ENCODE measurements at places on chromosomes 2 and 18.

GRCh38 chr18:37666451-37666850, 100.9 kb upstream of the CELF4 start:
- DNase-seq = no peak

DNA sequence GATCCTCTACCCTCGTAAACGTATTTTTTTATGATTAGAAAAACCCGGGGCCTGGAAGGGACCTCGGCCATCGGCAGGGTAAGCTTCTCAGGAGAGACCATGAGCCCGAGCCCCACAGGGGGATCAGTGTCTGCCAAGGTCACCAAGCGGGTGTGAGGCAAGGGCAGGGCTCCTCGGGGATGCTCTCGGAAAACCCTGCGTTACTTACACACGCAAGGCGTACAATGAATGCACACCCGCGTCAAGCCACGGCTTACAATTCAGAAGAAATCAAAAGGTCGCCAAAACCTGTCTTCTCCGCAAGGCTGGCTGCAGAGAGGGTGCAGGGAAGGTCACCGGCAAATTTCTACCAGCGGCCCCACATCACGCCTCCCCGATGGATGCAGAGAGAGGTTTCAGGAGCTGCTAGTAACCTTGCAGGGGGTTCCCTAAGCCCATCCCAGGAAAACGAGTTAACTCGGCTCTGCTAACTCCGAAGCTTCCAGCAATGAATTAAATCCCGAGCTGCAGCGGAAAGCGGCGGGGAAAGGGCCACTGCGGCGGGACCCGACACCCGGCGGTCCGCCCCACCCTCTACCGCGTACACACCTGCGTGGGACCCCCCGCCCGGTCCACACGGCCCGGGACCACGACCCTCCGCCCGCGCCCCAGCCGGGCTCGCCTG, 638 bp downstream of the ST3GAL5 start:
- DNase-seq = peak; percentile 19

DNA sequence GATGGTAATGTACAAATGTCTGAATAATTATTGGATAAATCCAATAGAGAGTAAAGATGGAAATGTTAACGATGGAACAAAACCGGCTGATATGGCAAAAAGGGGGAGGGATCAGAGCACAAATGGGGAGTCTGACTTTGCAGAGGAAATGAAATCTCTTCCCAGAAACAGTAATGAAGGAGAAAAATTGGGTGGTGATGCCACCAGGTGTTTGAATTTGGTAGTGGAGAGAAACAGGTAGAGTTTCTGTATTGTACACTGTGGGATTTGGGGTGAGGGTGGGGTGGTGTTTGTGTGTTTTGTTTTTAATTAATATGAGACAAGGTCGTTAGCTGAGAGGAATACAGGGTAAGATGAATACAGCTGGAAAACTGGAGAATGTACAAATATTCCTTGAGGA, 20.4 kb upstream of the XDH start:
- DNase-seq = no peak

- DNase-seq = no peak
Observed at GRCh38 chr18:24456549-24456948, 3.9 kb upstream of the HRH4 start.

DNA sequence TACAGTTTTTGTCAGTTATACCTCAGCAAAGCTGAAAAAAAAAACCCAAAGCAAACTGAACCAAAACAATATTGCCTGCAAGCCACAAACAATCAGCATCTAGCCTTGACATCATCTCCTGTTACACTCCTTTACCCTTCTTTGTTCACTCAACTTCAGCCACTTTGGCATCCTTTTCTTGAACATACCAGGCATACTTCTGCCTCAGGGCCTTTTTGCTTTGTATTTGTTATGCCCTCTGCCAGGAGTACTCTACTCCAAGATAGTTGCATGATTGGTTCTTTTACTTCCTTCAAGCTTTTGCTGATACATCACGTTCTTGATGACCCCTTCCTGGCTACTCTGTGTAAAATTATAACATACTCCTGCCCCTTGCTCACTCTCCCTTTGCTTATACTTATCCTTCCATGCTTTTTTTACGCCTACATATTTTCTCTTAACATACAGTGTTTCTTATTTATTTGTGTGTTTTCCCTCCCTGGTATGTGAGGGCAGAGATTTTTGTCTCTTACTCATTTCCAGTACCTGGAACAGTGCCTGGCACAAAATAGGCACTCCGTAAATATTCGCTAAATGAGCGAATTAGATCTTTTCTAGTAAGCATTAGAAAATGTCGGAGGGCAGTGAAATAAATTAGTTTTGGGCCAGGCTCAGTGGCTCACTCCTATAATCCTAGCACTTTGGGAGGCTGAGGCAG, 12.7 kb downstream of the ABI2 start:
- no peak for DNase-seq

DNA sequence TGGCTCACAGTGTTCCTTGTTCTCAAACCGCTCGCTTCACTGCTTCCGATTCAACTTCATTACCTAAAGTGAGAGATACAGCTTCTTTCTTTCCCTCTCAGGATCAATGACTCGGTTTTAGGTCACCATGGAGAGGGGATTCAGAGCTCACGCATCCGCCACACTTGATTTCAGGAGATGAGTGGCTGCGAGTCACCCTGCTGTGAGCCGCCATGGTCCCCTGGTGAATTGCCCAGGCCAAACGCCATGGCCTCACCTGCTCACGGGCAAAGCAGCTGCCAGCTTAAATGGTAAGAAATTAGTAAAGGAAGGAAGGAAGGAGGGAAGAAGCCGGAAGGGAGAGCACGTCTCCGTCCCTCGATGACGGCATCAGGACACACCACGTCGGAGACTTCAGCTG, 60.5 kb downstream of the ADNP2 start:
- no peak for DNase-seq

GRCh38 chr2:150486539-150487484, 655 bp downstream of the RND3 start:
- no peak for DNase-seq

- DNase-seq = no peak
Observed at GRCh38 chr18:9736286-9736835, 28.3 kb downstream of the RAB31 start.

DNA sequence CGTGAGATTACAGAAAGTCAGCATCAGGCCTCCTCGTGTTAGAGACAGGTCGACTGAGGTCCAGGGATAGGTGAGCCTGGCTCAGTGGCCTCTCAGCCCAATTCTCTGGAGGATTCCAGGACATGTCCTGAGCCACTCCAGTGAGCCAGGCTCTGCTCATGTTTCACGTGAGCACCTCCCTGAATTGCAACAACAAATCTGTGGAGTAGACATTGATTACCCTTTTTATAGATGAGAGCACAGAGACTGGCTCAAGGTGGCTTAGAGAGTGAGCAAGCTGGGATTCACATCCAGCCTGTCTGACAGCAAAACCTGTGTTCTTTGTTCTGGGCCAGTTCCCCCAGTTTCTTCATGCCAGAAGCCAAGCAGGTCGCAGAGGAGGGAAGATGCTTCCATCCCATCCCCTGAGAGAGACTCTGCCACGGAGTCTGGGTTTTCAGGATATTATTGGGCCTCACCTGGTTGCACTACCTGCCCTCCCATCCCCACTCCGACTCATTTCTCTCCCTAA, 46.4 kb downstream of the HS1BP3 start:
- no peak for DNase-seq
